Type B pancreatic cell (in vitro differentiated cells): ENCODE measurements at places on chromosomes 1 and 21. TPM values are rescaled to one million over a fixed set of nuclear protein-coding genes. Genes with fewer than 3 reads are reported as not detected.
A peak's percentile ranks its signal among the peaks of the same experiment; 100 is the strongest.

DNA sequence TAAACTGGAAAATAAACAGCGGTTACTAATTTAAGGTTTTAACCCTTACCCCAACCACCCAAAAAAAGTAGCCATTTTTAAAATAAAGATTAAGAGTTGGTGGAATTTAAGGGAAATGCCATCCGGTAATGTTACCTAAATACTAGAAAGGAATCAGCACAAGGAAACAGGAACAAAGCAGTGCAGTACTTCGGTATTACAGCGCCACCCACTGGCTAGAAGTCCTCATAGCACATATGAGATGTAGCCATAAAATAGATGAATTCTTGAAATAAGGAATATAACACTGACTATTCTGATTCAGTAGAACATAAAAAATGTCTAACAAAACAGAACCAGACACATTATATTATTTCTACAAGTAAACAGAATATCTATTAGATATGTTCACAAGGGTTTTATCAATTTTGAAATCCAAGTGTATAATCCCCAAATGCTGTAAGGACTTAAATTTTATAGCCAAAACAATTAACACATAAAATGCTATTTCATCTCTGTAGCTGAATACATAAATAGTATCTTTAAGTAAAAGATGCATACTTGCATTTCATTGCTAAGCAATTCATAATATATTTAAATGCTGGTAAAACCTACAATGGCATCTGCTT, 58.8 kb downstream of the FRRS1 start:
- DNase-seq: no peak

DNA sequence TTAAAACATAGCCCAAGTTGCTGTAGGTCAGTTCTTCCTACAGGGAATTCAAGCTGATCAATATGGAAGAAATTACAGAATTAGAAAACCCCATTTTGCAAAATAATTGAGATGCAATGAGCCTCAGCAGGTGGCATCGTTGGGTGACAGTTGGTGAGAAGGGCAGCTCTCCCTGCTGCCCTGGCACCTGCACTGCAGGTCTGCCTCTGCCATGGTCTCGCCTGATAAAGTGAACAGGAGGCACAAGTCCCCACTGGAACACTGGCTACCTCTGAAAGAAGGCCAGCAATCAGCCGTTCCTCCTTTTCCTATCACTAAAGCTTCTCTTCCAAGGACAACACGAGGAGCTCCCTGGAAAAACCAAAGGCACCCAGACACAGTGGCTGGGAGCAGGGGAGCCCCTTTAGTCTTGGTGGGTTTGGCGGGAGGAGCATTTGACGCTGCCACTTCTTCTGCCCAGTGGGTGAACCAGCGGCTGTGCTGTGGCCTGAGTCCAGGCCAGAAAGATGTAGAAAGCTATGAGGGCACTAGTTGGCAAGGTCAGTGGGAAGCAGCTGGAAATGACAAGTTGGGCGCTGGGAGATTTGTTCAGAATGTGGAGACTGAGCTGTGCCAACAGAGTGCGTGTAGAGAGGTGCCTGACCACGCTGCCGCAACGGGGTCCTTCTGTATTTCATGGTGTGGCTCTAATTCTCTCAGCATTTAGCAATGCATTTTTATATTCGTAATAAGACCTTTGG, 93.1 kb downstream of the RIPK4 start:
- DNase-seq: no peak

DNA sequence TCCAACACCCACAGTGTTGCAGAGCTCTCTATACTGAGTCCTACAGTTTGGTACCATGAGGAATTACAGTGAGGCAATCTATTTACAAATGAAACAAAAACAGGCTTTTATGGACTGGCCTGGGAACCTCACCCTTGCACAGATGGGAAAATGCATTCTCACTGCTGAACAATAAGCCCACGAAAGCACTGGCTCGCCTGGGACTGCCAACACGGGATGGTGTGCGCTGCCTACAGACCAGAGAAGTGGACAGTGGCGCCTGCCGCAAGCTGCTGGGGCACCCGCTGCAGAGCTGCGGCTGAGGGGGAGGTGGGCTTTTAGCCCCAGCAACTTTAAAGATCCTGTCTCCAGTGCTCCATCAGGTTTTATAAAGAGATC, 28.5 kb upstream of the ABCG1 start:
- DNase-seq: no peak

GRCh38 chr1:224781800-224782199, 147.7 kb upstream of the DNAH14 start:
- DNase-seq: no peak

DNA sequence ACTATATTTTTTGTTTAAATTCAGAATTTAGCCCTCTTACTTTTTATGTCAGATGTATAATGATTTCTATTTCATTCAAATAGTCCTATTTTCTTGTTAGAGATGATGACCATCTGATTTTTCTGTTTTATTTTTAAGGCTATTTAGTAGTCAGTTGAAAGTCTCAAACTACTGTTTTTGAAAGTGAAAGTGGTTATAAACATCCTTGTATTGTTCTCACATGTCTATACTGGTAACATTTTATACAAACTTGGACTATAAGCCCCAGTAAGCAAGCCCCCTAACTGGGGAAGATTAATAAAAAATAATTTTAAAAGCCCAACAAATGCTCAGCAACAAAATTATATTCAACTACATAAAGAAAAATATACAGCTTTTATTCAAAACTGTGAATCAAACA, 271.3 kb upstream of the RGS18 start:
- no peak for DNase-seq

GRCh38 chr1:247865416-247865815, 8.4 kb downstream of the TRIM58 start:
- DNase-seq: no peak

DNA sequence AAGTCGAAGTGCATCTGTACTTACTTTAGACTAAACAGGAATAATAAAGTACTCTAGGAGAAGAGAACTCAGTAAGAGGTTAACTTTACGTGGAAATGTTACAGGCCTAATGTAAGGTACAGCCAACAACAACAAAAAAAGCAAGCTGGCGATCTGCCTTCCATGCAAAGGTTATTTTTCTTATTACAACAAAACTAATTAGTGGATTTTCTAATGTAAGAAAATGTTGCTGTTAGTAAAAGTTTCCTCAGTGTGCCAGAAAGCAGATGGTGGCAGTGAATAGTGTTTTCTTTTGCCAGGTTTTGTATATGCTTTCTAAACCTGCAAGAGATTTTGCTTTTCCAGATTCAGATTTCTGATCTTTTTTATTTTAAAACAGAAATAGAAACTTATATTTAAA, 179.2 kb downstream of the NFIA start:
- DNase-seq: no peak

DNA sequence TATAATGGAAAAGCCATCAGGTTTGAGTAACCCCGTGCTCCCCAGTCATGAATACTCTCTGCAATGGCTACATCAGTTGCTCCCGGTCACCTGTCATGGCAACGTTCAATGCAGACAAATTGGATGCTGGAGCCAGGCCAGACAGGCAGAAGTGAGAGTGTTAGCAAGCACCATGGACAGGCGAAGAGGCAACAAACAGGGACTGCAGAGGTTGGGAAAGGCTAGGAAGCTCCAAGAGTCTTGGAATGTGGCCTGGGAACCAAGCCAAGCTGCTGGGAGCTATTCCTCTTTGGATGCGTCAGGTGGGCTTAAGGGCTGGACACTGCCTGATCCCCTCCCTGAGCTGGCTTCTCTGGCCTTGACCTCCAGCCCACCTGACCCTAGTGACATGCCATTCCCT, 102.9 kb downstream of the ACTL8 start:
- no peak for DNase-seq

DNA sequence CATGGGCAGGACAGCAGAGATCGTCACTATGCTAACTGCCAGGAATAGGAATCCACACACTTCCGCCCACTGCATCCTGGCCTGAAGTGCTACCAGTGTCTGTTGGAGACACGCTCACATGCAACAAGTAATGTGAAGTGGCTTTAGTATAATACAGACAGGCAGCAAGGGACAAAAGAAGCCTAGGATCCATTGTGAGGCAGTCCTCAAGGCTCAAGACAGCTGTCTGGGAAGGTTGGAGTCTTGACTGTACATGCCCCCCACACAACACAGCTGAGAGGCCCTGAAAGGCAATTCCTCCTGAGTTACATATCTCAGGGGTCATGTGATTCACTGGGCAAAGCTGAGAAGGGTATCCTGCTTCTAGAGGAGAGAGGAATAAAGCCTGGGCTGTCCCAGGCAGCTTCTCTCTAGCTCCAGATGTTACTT, 39.9 kb upstream of the CD1D start:
- no peak for DNase-seq

- DNase-seq: peak; percentile 80
Measured at GRCh38 chr1:14598498-14599182, at the start of gene KAZN. Gene KAZN, plus strand, starts transcription at chr1:14598685.

DNA sequence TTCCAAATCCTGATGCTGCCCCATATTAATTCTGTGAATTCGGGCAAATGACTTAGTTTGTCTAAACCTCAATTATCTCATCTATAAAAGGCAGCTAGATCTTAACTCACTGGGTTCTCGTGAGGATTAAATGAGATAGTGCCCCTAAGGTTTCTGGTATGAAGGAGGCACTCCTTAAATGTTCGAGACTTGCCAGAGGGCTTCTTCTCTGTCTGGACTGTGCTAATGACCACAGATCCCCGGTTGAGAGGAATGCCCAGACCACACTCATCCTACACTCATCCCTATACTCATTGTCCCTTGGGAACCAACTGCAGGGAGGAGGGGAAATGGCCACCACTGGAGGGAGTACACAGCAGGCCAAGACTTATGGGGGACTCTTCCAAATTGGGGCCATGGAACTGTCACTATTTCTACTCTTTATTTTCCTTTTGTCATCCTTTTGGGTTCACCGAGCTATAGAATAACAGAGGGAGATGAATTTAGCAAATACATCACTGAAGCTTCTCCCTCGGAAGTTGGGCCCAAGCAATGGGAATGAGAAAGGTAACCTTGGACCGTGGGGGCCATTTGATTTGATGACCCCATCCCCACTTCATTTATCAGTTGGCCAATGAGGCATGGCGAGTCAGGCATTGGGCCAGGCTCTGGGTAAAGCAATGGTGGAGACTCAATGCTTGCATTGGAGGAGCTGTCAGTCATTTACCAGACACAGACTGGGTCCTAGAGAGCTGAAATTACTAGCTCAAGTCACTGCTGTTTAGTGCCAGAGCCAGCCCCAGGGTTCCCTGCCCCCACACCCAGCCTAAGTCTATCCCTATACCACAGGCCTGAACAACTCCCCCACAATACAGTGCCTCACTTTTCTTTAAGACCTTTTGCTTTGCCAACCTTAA, 5.1 kb downstream of the ATF3 start:
- no peak for DNase-seq

DNA sequence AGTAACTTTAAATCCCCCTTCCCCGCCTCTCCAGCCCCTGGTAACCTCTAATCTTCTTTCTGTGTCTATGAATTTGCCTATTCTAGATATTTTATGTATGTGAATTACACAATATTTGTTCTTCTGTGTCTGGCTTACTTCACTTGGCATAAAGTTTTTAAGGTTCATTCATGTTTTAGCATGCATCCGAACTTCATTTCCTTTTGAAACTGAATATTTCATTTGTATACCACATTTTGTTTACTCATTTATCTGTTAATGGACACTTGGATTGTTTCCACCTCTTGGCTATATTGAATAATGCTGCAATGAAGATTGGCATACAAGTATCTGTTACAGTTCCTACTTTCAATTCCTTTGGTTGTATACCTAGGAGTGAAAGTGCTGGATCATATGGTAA, 205.3 kb downstream of the TM2D1 start:
- DNase-seq: no peak

- no peak for DNase-seq
Measured at GRCh38 chr1:3215198-3216014, 146.4 kb downstream of the PRDM16 start.

WDR64 gene
- total RNA-seq: not detected in 2 replicates

NTMT2 gene
- not detected in 2 replicates for total RNA-seq

CHAF1B gene
- 7.4 and 17.1 TPM in 2 replicates for total RNA-seq

BLACAT1 gene
- total RNA-seq: 2.4 and 6.8 TPM in 2 replicates

CYP4X1 gene
- total RNA-seq: 0.31 and 1.8 TPM in 2 replicates
